Osteocyte (in vitro differentiated cells): ENCODE measurements at places on chromosomes 13 and 19. TPM values are rescaled to one million over a fixed set of nuclear protein-coding genes. Genes with fewer than 3 reads are reported as not detected.

GRCh38 chr13:43022934-43023288 lies 475 bp upstream of the DNAJC15 start:
- H3K27me3 ChIP-seq, result no peaks in the 10 kb centered on the region
- H3K36me3 ChIP-seq, result peaks cover 8% of the 10 kb centered on the region
- no peak for DNase-seq
- peaks cover 45% of the 10 kb centered on the region for H3K4me1 ChIP-seq

GRCh38 chr13:98310485-98311199 lies 133.6 kb upstream of the RNF113B start:
- H3K4me3 ChIP-seq, result no peak overlapping the region
- H3K27ac ChIP-seq, result peak overlapping the region; percentile 64
- DNase-seq, result no peak
- H3K36me3 ChIP-seq, result peaks cover 12% of the 10 kb centered on the region

DNA sequence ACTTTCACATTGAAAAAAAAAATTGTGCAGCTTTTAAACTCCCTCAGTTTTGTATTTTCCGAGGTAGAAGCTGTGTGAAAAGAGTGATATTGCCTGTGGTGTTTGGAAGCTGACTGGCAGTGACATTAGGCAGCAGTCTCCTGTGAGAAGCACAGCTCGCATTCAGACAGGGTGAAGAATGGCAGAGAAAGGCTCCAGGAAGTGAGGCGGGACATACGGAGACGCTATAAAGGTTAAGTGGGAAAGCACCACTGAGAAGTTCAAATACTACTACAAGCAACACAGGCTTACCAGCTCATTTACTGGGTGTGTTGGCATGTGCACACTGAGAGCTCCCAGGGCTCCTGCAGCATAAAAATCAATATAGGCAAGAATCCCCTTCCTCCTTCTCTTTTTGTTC lies 88.4 kb downstream of the RXFP2 start:
- H3K27me3 ChIP-seq, result peaks cover 50% of the 10 kb centered on the region
- DNase-seq, result no peak
- H3K36me3 ChIP-seq, result no peaks in the 10 kb centered on the region
- no peak overlapping the region for H3K4me3 ChIP-seq

METTL21C gene
- total RNA-seq, result not detected in 2 replicates

- H3K4me1 ChIP-seq, result peaks cover 21% of the 10 kb centered on the region
- DNase-seq, result peak; percentile 68
- no peaks in the 10 kb centered on the region for H3K27me3 ChIP-seq
- H3K4me3 ChIP-seq, result no peak overlapping the region
- H3K36me3 ChIP-seq, result no peaks in the 10 kb centered on the region
Observed at GRCh38 chr19:31256593-31256960, 92.7 kb downstream of the TSHZ3 start.

GRCh38 chr13:21717817-21718216 lies 46.9 kb downstream of the FGF9 start:
- H3K27ac ChIP-seq, result no peak overlapping the region
- no peak overlapping the region for H3K4me3 ChIP-seq
- no peaks in the 10 kb centered on the region for H3K36me3 ChIP-seq
- H3K4me1 ChIP-seq, result no peaks in the 10 kb centered on the region

ZNRF4 gene
- total RNA-seq, result not detected in 2 replicates

DNA sequence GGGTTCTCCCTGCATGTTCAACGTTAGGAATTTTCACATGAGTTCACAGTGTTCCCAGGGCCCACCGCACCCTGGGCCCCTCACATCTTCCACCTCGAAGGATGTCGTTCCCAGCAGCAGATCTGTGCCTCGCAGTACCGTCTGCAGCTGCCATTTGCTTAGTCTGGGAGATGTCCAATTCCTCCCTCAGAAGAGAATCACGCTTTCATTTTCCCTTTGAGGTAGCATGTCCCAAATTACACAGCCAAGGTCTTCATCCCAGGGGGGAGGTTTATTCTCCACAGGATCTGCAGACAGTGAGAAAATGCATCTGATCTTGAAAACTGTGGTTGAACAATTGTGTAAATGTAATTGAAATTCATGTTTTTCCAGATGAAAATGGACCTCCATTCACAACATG lies 150.2 kb downstream of the DCT start:
- no peak overlapping the region for H3K4me3 ChIP-seq
- DNase-seq, result no peak
- H3K27me3 ChIP-seq, result no peaks in the 10 kb centered on the region
- H3K27ac ChIP-seq, result peak overlapping the region; percentile 66

CGB1 gene
- total RNA-seq, result not detected in 2 replicates
